ENCODE measurements at places on chromosomes 2 and 18.

GRCh38 chr2:14907014-14907612 lies 274.6 kb downstream of the LRATD1 start:
- peak; percentile 5 for DNase-seq

DNA sequence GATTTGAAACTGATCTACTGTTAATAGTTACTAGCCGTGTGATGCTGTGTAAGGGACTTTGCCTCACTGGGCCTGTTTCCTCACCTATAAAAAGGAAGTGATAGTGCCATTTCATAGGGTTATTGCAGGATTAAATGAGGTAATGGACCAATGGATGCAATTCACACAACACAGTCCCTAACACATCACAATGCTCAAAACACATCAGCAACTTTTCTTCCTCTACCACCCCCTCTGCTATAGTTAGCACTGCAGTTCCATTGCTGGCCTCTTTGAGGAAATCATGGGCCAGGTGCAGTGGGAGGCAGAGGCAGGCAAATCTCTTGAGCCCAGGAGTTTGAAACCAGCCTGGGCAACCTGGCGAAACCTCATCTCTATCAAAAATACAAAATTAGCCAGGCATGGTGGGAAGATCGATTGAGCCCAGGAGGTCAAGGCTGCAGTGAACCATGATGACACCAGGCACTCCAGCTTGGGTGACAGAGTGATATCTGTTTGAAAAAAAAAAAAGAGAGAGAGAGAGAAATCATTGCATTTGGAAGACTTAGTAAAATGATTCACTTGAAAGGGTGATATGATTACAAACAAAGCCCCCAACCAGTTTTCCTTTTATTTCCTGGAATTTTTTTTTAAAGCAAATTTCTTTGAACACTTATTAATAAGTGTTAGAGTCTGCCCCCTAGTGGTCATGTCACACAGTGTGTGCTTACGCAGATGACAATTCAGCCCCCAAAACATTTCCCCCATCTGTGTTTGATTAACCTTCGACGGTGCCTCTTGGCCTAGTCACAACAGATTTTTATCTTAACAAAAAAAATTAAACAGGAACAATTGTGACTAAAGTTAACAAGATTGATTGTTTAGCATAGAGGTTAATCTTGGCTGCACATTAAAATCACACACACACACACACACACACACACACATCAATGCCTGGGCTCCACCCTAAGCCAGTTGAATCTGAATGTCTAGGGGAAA lies 88.6 kb upstream of the BCL11A start:
- DNase-seq: peak; percentile 19

DNA sequence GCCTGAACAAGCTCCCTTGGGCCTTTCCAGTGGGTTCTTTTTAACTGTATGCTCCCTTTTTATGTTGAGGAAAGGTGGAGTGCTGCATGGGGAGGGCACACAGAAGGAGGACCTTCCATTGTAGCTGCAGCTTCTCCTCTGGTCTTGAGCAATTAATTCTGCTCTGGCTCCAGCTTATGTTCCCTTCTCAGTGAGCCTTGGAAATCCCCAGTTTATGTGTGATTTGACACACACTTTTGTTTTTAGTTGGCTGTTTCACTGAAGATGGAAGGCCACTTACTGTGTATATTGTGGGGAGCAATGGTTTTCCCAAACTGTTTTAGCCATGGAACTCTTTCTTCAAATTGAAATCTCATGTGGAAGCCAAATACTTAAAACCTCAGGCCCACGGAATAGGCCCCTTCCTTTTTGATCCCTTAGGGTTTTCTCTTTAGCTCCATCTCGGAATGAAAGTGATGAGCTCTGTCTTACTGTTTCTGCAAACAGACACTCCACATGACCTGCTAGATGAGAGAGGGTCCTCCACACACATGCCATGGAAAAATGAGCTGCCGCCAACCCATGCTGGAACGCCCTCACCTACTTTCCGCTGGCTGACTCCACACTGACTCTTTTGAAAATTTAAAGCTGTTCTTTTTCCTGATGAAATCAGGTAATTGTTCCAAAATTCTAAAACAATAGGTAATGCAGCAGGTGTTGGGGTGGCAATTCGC lies 280.9 kb upstream of the SIX2 start:
- no peak for DNase-seq

- DNase-seq: no peak
These were observed 121.4 kb downstream of the ZNF236 start for GRCh38 chr18:76943542-76944339.

DNA sequence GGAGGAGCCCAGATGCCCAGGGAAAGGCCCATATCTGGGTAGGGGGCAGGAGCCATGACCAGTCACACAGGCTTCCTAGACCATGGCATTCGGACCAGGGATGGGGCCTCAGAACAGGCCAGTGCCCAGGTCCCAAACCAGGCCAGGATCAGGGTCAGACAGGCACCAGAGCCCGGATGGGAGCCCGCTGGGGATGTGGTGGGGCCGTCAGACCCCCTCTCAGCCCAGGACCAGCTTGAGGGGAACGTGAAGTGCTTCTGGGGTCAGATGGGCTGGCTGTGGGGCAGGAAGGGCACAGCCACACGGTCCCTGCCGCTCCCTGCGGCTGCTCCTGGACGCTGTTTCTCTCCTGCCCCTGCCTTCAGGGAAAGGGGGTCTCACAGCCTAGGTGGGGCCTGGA lies 39.1 kb downstream of the SNED1 start:
- DNase-seq: no peak

DNA sequence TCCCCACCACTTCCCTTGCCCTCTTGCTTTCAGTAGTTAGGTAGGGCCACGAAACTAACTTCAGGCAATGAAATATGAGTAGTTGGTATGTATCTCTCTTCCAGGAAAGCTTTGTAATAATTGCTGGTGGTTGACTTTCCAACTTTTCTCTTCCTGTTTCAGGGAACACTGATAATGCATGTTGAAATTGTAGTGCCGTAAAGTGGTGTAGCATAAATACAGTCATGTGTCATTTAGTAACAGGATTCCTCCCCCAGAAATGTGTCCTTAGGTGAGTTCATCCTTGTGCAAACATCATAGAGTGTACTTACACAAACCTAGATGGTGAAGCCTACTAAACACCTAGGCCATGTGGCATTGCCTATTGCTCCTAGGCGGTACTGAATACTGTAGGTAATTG lies 429.2 kb downstream of the PID1 start:
- no peak for DNase-seq

GRCh38 chr2:223856021-223856420 lies 18.6 kb upstream of the AP1S3 start:
- no peak for DNase-seq

DNA sequence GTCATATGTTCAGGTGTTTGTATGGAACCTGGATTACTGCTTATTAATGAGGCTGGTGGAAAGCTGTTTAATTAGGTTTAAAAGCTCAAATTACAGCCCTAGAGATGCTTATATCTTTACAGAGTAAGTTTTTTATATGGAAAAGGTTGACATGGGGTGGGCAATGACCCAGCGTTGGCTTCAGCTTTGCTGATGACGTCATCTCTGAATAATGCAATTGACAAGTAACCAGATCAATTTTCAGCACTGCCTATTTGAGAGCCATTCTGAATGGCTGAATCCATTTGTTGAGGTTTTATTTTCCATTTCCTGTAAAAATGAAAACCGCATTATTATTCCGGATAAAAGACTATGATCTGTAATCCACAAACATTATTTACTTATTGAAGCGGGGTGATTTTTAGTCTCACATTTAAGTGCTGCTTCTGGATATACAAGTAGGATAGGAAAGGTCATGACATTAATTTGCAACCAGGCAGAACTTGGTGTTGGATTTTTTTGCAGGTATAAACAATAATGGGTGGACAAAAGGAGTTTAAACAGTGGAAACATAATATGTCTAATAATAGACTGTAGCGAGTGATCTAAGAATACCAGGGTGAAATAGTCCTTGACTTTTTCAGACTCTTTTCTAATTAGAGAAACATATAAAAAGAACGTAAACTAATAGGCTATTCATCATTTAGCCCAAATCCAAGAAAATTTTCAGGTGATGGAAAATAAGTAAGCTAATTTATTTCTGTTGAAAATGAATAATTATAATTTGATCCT lies 2.7 kb downstream of the PPP1R1C start:
- no peak for DNase-seq

GRCh38 chr2:226121046-226121738 lies 678.4 kb downstream of the IRS1 start:
- DNase-seq: no peak

GRCh38 chr2:154700136-154700535 lies 1.6 kb downstream of the KCNJ3 start:
- no peak for DNase-seq

GRCh38 chr2:98448441-98449145 lies 3.9 kb downstream of the INPP4A start:
- no peak for DNase-seq

DNA sequence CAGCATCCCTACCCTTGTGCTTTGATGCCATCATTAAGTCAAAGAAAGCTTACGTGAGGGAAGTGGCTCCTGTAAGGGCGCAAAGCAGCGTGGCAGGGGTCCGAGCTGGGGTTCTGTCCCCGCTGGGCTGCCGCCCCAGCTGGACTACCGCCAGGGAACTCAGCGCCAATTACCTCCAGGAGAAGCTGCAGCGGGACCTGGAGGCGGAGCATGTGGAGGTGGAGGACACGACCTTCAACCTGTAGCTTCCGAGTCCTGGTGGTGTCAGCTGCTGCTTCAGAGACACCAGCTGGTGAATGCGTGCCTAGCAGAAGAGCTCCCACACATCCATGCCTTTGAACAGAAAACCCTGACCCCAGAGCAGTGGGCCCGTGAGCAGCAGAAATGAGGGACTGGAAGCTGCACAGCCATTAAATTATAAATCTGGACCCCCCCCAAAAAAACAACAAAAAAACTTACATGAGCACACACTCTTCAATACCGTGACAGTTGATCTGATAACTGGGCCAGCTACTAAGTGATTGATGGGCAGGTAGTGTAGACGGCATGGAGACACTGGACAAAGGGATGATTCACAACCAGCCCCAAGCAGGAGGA lies 20.1 kb upstream of the YES1 start:
- DNase-seq: no peak

- DNase-seq: no peak
These were observed 170.0 kb downstream of the EPHA4 start for GRCh38 chr2:221402072-221402471.

- no peak for DNase-seq
These were observed 225.9 kb upstream of the SPRED2 start for GRCh38 chr2:65658266-65658665.

GRCh38 chr18:48811401-48811800 lies 139.4 kb downstream of the SMAD7 start:
- no peak for DNase-seq

- no peak for DNase-seq
These were observed 101.3 kb downstream of the RAD51AP2 start for GRCh38 chr2:17416884-17417391.

- DNase-seq: no peak
These were observed 321.7 kb upstream of the THSD7B start for GRCh38 chr2:136443661-136444060.

GRCh38 chr18:48991319-48991660 lies 40.5 kb upstream of the SMAD7 start:
- no peak for DNase-seq

- DNase-seq: no peak
These were observed 23.2 kb upstream of the RNF103 start for GRCh38 chr2:86646865-86647264.

DNA sequence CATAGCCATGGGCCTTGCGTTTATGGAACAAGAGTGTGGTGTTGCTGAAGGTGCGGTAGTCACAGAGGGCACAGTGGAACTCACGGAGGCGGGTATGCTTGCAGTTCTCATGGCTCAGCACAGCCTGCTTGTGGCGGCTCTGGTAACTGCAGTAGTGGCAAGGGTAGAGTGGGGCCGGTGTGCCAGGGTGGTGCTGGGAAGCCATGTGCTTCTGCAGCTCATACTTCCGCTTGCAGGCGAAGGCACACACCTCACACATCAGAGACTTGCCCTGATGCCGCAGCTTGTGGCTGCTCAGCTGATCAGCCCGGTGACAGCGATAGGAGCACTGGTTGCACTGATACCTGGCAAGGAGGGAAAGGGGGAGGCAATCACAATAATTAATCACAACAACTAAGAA lies 14.7 kb downstream of the ZNF142 start:
- no peak for DNase-seq

DNA sequence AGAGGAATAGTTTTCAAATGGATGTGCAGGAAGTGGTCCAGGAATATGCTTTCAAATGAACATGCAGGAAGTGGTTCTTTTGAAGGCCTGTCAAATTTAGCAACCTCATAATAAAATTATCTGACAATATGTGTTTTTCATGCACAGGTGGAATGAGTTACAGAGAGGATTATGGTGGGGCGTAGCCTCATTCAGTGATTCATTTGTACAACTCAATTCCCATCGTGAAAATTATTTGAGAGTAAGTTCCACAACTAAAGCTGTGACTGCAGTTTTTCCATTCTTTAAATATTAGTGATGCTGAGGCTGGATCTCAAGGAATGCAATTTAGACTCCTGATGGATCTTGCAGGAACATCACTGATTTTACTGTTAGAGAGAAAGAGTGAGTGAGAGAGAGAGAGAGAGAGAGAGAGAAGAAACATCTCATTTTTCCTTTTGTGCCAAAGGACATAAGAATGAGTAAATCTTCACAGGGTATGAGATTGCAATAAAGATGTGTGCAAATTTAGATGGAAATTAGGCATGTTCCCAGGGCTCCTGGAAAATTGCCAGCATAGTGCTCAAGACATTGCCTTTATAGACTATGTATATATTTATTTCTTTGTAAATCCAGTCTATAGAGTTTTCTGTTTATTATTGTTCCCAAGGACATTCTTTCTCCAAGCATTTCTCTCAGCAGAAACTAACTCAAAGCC lies 394.9 kb upstream of the ZEB2 start:
- no peak for DNase-seq

GRCh38 chr2:30275256-30275655 lies 43.9 kb downstream of the LBH start:
- no peak for DNase-seq

GRCh38 chr2:45860136-45861121 lies 209.0 kb downstream of the PRKCE start:
- DNase-seq: peak; percentile 89

GRCh38 chr2:161983331-161983651 lies 90.7 kb downstream of the DPP4 start:
- DNase-seq: no peak

GRCh38 chr2:229492034-229492433 lies 220.9 kb upstream of the PID1 start:
- no peak for DNase-seq

DNA sequence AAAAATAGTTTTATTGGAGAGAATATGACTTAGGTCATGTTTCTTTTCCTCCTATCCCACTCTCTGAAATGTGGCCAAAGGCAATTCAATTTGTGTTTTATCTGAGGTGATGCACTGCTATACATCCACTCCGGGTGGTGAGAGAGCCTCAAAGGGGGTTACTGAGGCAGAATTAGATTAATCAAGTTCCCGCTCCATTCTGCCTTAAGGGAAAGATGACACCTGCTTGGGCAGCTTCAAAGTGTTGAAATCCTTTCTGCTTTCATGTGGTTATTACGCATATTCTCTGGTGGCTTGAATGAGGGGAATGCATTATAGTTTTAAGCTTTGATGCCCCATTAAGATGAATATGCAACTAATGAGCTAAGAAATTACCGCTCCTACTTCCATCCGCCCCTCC lies 213.0 kb upstream of the TMEFF2 start:
- no peak for DNase-seq

Measured in globus pallidus (tissue), 1 donor.